Putamen (tissue), 1 donor: ENCODE measurements at places on chromosomes 6 and 20.
A peak's percentile ranks its signal among the peaks of the same experiment; 100 is the strongest.

GRCh38 chr6:40807484-40807883 lies 220.3 kb upstream of the LRFN2 start:
- no peak for DNase-seq

DNA sequence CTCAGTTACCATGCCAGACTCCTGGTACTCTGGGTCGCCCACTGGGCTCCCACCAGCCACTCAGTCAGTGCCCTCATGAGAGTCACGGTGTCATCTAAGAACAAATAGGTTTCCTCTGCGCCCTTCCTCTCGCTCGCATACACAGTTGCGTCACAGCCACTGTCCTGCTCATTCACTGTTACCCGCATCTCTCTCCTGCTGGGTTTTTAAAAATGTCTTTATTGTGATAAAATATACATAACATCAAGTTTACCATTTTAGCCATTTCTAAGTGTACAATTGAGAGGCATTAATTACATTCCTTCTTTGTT lies 4.0 kb downstream of the TEAD3 start:
- DNase-seq, result no peak

DNA sequence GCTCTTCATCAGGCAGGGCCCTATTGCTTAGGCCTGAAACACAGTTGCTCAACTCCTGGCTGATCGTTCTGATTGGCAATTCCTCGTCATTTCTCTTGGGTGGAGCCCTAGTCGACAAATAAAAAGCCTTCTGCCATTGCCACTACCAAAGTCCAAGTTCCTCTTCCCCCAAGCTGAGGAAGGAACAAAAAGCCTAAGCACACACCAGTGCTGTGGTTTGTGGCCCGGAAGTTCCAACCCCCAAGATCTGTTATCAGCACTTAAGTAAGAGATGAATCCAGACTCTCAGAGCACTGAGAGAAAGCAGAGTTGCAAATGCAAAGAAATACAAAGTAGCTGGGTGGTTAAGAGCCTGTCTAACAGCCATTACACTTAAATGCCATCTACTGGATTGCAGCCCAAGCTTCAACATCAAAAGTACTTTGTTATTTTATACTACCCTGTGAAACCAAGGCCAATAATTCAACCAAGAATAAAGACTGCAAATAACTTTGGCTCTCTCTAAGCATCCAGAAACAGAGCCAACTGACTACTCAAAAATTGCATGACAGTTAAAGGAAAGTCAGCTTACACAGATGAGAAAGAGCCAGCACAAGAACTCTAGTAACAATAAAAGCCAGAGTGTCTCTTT lies 1024.0 kb downstream of the GRIK2 start:
- DNase-seq, result no peak

- DNase-seq, result no peak
Observed at GRCh38 chr20:32523613-32524213, 61.4 kb downstream of the NOL4L start.

GRCh38 chr20:24868396-24868927 lies 80.6 kb upstream of the CST7 start:
- no peak for DNase-seq

DNA sequence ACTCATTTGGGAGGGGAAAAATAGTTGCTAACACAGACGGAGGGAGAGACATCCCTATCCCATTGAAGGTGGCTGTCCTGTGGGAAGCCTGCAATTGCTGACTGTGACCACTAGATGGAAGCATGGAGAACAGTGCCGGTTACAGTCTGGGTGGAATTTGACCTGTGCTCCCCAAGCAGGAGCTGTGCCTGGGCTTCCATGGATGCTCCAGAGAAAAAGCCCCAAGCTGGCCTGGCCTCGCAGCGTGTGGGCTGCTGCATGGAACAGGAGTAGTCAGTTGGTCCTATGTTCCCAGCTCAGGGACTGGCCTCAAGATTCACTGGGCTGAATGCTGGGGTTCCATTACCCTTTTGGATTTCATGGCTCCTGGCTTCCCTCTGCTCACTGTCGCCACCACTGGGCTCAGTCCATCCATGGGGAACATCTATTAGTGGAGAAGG lies 116.3 kb upstream of the CHD6 start:
- no peak for DNase-seq

DNA sequence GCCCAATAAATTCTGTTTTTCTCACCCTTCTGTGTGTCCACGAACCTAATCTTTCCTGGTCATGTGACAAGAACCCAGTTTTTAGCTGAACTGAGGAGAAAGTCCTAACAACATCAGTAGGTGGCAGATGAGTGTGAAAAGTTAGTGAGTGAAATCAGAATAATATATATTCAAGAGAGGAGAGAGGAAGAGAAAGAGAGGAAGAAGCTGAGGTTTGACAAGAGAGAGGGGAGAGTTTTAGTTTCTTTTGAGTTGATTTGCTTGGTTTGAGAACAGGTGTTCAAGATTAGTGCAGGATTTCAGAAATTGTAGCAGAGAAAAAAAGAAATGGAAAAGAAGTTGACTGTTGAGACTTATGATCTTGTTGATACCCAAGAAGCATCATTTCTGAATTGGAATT lies 930.5 kb upstream of the FLRT3 start:
- no peak for DNase-seq

DNA sequence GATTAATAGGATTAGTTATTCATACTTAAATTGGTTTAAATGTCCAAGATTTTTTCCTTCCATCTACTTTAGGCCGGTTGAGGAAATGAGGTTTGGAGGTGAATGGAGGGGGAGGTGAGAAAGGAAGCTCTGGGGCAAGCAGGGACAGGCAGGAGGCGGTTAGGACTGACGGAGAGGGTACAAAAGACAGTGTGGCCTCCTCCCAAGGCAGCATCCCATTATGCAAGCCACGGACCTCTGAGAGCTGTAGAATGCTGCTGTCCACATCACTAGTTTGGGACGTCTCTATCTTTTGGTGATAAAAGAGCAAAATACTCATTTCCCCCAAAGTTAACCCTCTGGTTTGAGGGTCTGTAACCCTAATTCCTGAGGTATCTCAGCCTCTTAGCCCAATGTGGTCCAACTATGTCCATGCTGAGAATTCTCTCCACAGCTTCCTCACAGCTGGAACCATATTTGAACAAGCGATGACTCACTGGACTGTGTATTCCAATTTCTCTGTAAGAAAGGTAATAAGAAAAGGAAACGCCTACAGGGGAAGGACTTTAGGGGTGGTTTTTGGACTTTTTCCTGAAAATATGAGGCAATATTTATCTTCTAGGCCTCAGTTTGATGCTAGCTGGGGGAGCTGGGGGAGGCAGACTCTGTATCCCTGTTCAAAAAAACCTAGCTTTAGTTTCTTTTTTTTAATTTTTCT lies 172.2 kb downstream of the TFAP2B start:
- DNase-seq, result no peak

DNA sequence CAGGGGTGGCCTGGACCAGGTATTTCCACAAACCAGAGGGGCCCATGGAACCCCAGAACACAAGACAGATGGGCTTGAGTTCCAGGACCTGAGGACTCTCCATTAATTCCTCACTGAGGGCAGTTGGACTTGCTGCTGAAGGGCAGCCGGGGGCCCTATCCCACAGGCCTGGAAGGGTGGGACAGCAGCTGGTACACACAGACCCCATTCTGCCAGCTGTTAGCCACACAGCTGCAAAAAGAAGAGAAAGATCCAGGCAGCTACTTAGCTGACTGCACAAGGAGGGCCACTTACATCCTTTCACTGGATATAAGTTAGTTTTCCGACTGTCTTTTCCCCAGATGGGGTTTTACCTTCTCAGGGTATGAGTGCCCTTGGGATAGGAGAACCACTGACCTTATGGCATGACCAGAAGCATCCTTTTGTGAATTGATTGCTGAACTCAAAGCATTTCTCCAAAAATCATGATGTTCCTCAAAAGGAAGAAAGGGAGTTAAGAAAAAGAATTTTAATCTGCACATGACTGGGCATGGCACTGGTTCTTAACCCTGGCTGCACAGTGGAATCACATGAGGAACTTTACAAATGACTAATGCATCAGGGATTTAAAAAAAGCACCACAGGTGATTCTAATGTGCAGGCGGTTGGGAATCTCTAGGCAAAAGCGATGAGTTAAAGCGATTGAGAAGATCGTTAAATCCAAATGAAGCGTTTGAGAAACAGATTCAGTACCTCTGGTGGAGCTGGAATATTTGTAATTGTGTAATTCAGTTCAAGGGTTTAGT lies 199.4 kb downstream of the TFAP2A start:
- DNase-seq, result no peak

DNA sequence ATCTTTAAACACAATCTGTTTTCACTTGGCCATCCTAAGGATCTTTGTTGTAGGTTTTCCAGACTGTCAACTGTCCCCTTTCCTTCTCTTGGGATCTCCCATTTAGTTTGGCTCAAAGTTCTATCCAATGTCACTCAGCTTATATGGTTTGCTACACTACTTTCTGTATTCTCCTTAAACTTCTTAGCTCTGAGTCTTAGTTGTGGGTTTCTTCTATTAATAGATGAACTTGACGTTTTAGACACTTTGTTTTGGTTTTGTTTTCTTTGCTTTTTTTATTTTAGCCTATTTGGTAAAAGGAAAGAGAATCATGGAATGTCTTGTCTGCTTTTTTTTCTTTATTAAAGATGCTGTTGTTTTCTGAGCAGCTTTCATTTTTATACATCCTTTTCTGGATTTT lies 11.4 kb downstream of the RMND1 start:
- no peak for DNase-seq

- peak; percentile 64 for DNase-seq
Observed at GRCh38 chr6:54291738-54292137, 16.5 kb upstream of the TINAG start.

DNA sequence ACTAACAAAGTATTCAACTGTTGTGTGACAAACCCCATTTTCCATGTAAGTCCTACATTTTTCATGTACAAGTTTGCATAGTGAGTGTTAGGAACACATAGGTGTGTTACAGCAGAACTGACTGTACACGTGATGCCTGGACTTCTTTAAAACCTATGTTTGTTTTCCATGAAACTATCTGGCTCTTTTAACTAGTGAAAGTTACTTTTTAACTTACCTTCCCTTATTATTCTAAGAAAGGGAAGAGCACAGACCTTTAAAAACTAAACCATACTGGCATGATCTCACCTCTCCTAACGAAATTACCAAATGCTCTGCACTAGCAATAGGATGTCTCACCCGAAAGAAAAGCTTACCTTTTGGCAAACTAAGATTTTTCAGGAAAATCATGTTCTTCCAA lies 87.8 kb downstream of the CENPW start:
- DNase-seq, result no peak

DNA sequence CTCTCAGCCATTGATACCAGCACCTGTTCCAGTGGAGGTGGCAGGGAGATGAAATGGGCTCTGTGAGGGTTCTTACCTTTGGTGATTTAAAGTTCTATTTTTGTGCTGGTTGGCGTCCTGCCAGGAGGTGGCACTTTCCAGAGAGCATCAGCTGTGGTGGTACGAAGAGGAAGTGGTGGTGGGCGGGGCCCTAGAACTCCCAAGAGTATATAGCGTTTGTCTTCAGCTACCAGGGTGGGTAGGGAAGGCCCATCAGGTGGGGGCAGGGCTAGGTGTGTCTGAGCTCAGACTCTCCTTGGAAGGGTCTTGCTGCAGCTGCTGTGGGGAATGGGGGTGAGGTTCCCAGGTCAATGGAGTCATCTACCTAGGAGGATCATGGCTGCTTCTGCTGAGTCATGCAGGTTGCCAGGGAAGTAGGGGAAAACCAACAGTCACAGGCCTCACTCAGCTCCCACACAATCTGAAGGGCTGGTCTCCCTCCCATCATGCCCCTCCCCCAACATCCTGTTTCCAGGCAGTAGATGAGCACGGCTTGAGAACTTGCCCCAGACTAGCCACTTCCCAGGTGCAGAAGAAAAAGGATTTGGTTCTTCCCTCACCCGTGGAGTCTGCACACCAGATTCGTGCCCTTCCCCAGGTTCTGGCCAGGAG lies 46.6 kb downstream of the MOXD1 start:
- DNase-seq, result no peak

GRCh38 chr6:2575236-2575635 lies 175.5 kb downstream of the MYLK4 start:
- DNase-seq, result no peak

GRCh38 chr6:32222333-32223230 lies 1.3 kb downstream of the NOTCH4 start:
- no peak for DNase-seq

DNA sequence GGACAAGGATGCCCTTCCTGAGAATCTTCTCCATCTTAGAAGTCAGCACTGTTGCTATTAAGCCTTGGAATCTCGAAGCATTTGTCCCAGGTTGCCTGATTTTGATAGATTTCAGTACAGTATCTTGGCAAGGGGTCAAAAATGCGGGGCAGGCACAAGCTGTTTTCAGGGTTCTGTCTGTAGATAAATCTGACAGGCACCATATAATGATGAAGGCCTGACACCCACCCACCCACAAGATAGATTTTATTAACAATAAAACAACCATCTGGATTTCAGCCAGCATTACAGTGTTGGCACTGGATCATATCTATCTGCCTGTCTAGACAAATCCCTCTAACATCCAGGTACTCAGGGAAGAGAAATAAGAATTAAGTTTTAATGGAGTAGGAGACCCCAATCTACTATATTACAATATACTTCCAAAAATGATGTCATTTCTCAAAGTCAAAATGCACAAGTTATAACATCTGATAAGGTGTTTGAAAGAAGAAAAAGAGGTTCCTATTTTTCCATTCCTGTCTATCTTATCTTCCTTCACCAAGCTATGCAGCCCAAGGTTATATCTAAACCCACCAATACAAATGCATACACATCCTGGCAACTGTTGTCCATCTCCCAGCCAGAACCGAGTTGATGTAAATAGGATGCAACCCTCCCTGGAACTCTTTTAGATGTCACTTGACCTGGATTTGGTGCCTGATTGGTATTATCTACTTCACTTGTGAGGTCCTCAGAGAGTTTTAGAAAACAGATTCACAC lies 10.7 kb downstream of the NEDD9 start:
- DNase-seq, result no peak

DNA sequence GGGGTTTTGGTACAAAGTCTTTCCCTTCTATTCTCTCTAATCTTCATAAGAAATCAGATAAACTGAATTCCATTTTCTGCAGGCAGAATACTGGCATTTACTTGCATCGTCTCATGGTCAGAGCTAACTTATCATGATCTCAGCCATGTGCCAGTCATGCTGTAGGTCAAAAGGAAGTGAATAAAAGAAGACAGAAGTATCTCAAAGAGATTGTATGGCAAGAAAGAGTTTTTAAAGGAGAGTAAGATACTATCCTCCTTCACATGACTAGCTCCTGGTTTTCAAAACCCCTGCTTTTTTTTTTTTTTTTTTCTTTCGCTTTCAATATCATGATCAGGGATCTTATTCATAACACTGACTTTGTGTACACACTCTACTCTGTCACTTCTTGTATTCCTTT lies 398.3 kb downstream of the C6orf118 start:
- no peak for DNase-seq

GRCh38 chr6:111113336-111114086 lies 26.2 kb downstream of the SLC16A10 start:
- peak; percentile 27 for DNase-seq

- DNase-seq, result no peak
Observed at GRCh38 chr6:3987053-3987452, 91.9 kb downstream of the FAM217A start.

DNA sequence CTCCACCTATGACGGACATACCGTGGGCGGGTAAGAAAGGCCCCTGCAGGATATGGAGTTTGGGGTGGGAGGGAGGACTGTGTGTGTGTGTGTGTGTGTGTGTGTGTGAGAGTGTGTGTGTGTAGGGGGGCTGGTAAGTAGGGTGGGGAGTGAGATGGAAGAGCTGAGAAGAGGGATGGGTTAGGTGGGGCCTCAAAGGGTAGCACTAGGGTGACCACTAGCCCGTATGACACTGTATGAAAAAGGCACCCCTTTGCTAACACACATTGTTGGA lies 7.1 kb downstream of the DDR1 start:
- no peak for DNase-seq
